ENCODE measurements at places on chromosomes 2 and 18. TPM values are rescaled to one million over a fixed set of nuclear protein-coding genes. Genes with fewer than 3 reads are reported as not detected.

FZD7 gene
- 61.5 TPM for total RNA-seq

LOXHD1 gene
- not detected for total RNA-seq

UGT1A10 gene
- total RNA-seq = not detected

TCF23 gene
- not detected for total RNA-seq

SMPD4 gene
- 60.1 TPM for total RNA-seq

SP5 gene
- total RNA-seq = not detected

C2orf15 gene
- 0.59 TPM for total RNA-seq

TDRD15 gene
- not detected for total RNA-seq

Measured in astrocyte (in vitro differentiated cells and primary cell).